ENCODE measurements at places on chromosomes 2 and 18.

DNA sequence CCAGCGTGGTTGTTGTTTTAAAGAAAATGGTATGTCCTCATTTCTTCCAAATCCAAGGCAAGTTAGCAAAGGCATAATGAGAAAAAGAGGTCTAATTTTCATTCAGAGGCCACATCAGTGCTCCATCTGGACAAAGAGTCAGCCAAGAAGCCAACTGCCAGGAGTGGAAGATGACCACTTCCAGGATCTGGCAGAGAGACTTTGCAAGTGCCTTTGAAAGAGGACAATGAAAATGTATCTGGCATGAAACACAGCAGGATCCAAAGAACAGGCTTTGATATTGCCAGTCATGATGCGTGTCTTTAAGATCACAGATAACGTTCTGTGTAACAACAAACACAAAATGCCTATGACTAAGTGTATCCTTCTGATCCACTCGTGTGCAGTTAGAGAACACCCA, 82.8 kb downstream of the AFF3 start:
- no peak for DNase-seq

GRCh38 chr18:73381016-73381698, 513.4 kb upstream of the NETO1 start:
- DNase-seq, result no peak

- DNase-seq, result no peak
Measured at GRCh38 chr2:147623328-147623727, 221.5 kb upstream of the ACVR2A start.

GRCh38 chr2:231111987-231112386, 12.9 kb downstream of the HTR2B start:
- no peak for DNase-seq

DNA sequence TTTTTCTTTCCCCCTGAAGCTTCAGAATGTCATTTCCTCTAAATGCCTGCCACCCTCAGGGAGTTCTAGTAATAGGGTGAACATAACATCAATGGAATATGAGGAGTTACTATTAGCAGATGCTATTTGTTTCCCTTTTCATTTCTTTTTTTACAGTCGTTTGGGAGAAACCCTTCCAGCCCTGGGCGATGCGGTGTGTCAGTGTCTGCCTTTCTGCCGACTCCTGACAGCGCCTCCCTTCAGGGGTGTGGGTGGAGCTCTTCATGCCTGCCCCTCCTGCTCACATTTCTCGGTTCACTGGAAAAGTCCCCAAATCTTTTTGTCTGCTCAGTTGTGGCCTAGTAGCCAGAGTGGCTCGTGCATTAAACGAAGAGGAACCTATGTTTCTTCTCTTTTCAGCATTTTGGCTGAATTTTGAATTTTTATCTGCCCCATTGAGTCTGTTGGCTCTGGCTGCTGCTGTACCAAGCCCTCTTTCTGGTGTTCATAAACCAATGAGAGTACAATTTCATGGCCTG, 72.3 kb downstream of the FMNL2 start:
- DNase-seq, result peak; percentile 17

DNA sequence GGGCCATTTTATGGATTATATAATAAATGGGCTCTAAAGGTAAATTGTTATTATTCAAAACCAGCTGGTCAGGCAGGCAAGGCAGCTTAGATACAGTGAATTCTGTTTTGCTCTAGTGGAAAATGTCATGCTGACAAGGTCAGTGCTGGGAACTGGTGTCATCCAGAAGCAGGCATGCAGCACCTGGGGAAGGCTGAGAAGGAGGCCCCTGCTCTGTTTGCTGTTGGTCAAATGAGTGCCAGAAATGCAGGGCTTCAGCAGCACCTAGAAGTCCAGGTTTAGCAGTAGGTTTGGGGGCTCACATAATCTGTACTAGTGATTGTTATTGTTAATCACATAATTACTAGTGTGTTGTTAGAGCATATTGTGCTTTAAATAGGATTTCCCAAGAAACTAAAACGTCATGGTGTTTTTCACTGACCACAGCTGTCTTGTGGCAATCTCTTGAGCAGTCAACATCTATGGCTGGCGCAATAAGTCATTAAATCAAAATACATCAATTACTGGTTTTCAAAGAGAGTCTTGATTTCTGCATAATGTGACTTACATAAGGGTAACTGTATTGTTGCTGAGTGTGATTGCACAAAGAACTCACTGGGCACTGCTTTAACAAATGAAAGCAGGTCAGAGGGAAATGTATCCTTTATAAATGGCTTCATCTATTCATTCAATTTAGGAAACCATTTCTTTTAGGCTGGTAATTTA, 99.1 kb downstream of the MYO3B start:
- no peak for DNase-seq

DNA sequence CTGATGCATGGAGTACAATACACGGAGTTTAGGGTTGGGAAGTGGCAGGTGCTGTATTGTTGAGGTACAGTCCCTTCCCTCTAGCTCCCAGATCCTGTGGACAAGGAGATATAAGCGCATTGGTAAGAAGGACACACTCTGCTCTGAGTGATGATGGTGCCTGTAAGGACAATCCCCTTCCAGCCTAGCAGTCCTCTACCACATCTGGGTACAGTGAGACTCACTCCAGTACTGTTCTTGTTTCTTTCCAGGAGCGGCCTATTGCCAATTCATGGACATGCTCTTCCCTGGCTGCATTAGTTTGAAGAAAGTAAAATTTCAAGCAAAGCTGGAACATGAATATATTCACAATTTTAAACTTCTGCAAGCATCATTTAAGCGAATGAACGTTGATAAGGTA, 56.0 kb downstream of the MAPRE2 start:
- DNase-seq, result no peak

DNA sequence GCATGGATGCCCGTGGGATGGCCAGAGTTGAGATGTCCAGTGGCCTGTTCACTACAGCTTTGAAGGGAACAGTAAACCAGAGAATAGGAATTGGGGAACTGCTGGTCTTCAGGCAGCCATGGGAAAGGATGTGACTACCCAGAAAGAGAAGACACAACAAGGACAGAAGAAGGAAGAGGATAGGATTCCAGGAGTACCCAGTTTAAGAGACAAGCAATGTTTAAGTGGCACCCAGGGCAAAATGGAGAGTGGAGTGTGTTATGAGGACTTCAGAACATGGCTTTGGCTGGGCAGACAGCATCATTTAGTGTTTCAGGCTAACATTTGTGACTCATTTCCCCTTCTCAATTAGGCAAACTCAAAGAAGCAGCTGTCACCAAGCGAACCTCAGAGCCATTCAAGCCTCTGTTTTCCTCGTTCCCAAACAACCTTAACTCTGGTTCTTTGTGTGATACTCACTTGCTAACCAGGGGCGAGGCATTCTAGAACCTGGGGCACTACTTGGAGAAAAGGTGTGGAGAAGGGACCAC, 4.0 kb upstream of the FAM124B start:
- DNase-seq, result no peak

GRCh38 chr2:40666398-40666797, 214.5 kb upstream of the SLC8A1 start:
- DNase-seq, result no peak

DNA sequence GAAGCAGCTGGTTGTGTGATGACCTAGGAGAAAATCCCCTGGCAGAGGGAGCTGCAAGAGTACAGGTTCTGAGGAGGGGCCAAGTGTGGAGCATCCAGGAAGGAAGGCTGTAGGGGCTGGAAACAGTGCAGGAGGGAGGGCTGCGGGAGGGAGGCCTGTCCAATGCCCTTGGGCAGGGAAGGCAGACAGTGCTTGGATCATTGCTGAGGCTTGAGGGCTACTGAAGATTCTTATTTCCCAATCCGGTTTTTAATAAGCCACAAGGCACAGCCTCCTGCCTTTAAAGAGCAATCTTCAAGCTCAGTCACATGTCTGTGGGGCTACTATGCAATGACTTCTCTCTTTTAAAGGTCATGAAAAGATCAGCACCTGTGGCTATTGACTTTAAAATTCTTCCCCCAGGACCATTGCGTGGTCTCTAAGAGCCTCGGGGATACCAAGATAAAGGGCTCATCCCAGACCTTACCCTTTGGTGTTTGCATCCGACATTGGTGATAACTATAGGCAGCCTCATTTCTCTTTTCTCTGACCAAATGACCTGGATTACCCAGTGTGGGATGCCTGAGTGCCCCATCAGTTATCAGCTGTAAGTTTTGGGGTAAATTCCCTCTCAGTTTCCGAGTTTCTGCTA, 149.6 kb downstream of the DOCK10 start:
- no peak for DNase-seq

DNA sequence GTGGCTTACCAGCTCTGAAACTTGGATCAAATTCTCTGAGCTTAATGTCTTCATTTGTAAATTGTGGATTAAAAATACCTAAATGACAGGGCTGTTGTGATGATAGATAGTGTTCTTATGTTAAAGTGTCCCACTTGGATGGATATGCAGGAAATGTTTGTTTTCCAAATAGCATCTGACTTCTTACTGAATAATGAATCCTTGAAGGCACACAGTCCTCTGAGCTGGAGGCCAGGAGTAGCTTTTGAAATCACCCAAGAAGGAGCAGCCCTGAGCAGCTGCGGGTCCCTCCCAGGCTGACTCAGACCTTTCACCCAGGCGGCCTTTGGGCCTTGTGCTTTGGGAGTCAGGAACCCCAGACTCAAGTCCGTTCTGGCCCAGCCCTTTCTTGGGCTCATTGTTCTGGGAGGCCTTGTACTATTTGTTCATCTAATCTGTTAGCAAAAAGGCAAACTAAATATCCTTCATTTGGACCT, 173.0 kb upstream of the GATA6 start:
- no peak for DNase-seq

DNA sequence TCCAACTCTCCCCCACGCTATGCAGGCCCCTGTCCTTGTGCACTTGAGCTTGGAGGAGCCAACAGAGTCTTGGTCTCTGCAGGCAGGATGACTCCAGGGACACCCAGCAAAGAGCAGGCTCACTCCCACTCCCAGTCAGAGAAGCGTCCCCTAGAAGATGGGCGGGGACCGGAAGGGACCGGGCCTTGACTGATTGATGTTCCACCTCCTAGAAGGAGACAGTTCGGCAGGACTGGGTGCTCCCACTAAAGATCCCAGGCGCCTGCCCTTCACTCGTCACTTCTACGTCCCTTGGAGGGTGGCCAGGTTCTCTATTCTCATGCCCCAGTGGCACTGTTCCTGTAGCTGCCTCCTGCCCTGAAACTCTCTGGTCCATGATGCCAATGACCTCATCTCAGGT, 3.2 kb upstream of the SP100 start:
- DNase-seq, result no peak

GRCh38 chr2:100673691-100674485, 111.1 kb downstream of the PDCL3 start:
- DNase-seq, result no peak

- peak; percentile 38 for DNase-seq
Measured at GRCh38 chr2:5695654-5696403, 3.6 kb downstream of the SOX11 start.

DNA sequence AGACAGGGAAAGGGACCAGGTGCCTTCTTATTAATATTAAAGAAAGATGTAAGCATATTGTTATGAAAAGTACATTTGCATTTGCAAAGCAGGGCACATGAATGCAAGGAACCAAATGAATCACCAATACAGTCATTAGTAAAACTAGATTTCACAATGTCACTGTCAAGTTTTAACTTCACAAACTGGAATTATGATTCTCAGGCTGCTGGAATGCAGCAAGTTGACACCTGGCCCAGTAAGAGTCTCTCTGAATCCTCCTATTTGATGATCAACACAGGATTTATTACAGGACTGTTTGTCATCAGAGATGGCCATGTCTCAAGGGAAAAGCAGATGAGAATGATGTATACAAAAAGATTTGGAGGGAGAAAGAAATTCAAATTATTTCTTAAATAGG, 72.9 kb upstream of the STK39 start:
- DNase-seq, result no peak

Measured in memory B cell (primary cell).